ENCODE measurements at places on chromosomes 3 and 15. TPM values are rescaled to one million over a fixed set of nuclear protein-coding genes. Genes with fewer than 3 reads are reported as not detected.
A peak's percentile ranks its signal among the peaks of the same experiment; 100 is the strongest.

Gene GABRB3
- 6.9 TPM for total RNA-seq

DNA sequence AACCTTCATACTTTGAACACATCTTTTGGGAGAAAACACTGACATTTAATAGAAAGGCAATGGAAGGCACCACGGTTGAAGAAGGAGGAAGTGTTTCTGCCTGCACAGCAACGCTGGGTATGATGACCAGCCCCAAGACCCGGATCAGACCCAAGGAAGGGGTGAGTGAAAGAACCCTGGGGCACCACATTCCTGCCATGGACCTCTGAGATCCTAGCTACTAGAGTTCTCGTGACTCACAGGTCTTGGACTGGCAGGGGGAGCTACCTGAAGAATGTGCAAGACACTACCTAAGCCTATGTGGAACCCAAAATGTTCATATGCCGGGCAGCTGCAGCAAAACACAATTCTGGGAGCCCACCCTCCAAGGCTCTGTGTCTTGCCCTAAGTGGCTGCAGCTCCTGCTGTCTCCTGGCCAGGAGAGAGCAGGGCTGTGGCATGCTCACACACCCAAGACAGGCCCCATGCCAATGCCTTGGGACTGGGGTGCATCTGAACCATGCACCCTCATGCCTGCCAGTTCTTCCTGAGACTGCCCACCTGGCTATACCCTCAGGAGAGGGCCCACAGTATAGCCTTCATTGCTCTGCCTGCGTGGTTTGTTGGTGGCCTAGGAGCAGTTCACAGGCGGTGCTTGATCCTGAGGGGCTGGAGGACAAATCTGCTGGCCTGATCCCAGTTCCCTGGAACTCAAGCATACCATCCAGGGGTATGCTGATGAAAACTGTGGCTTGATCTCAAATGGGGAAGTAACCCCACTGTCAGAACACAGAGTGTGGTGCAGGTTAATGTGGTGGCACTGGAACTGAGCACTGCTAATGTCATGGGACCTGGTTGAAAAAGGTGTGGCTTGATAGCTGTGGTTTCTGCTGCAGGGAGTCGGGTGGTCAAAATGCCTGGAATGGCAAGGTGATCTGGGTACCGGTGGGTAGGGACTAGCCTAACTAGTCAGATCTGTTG, 353.3 kb upstream of the ARHGEF26 start:
- no peak for DNase-seq

- no peak for DNase-seq
Observed at GRCh38 chr3:186502138-186502948, 41.8 kb downstream of the CRYGS start.

DNA sequence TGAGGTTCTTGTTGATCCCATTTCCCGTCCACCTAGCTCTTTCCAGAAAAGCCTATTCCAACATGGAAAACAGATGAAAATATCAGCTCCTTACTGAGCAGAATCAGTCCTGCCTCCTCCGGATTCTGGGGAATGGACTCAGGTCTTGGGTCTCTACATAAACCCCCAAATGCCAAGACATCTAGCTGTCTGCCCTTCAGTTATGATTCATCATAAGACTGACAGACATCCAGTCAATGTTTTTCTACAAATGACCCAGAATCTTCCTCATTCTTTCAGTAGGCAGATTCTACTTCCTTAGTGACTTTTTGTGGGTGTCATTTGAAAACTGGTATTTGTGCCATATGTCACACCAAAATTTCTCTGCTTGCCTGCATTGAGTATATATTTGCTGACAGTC, 103.0 kb upstream of the TGFBR2 start:
- no peak for DNase-seq

DNA sequence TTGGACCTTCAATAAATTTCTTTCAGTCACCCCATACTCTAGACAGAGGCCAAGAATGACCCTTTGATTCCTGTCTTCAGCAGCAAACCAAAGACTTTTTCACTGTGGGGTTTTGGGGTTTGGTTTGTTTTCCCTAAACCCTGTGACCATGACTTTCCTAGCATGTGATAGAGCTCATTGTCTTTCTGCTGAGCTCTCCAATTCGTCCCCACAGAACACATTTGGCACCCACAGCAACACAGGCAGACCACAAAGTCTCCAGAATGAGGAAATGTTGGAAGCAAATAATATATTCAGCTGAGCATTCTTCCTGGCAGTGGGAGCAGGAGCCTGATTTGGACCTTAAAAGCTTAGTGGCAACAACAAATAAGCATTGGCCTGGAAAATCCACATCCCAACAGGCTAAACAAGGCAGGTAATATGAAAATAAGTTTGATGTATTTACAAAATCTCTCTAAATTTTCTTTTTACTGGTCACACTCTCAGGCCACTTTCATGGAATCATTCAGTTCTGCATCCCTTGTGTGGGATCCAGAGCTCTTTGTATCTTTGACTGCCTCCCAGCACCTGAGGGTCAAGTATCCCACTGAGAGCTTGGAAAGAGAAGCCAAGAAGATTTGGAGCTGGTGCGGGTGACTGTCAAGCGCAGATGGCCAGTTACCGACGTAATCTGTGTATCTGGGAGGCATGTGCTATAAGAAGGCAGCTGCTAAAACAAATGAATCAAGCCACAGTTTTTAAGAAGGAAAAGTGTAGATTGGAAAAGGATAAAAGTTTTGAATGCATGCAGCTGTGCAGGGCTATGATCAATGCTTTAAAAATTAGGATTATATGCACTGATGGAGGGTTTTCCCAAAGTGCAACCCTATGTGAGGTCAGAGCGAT, 36.5 kb upstream of the CPB1 start:
- no peak for DNase-seq

GRCh38 chr3:120492103-120492502, 41.3 kb upstream of the FSTL1 start:
- DNase-seq: no peak

DNA sequence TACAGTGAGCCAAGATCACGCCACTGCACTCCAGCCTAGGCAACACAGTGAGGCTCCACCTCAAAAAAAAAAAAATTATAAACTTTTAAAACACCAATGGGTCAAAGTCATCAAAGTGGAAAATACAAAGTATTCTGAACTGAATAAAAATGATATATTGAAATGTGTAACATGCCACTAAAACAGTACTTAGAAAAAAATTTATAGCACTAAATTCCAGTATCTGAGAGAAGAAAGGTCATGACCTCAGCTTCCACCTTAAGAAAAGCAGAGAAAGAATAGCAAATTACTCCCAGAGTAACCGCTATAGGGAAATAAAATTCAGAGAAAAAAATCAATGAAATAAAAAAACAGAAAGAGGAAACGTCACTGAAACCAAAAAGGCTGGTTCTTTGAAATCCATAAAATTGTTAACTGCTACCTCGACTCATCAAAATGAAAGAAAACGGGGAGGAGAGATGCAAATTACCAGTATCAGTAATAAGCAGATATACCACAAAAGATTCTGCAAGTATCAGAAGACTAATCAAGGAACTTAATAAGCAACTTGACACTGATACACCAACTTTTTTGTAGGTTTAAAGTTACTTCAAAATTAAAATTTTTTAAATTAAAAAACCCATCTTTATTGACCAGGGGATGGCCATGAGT, 20.8 kb downstream of the ATP13A3 start:
- no peak for DNase-seq

DNA sequence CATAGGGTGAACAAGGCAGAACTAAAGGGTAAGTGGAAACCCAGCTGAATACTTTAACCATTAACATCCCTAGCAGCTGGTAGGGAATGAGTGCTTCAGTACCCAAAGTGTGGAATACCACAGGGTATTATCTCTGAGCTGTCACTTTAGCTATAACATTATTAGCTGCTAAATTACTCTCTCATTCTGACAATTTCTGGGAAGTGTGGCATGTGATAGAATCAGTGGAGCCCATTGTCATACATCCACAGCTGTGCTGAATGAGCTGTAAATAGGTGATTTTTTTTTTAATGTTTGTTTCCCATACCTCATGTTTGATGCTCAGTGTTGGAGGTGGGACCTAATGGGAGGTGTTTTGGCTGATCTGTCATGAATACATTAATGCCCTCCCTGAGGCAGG, 894.3 kb downstream of the DIPK2A start:
- DNase-seq: no peak

DNA sequence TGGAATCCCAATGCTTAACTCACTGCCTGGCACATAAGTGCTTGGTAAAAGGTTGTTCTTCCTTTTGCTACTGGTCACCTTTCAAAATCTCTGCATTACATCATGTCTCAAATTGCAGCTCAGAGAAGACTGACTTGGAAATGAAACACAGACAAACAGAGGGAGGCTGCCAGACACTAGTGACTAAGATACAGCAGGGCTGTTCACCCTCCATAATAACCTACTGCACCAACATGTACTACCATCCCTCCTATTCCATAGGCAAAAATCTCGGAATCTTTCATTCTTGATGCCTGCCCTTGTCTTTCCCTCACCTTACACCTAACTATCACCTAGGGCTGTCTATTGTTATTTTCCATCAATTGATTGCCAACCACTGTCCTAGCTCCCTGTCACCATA, 502.3 kb upstream of the ADAMTS9 start:
- no peak for DNase-seq

DNA sequence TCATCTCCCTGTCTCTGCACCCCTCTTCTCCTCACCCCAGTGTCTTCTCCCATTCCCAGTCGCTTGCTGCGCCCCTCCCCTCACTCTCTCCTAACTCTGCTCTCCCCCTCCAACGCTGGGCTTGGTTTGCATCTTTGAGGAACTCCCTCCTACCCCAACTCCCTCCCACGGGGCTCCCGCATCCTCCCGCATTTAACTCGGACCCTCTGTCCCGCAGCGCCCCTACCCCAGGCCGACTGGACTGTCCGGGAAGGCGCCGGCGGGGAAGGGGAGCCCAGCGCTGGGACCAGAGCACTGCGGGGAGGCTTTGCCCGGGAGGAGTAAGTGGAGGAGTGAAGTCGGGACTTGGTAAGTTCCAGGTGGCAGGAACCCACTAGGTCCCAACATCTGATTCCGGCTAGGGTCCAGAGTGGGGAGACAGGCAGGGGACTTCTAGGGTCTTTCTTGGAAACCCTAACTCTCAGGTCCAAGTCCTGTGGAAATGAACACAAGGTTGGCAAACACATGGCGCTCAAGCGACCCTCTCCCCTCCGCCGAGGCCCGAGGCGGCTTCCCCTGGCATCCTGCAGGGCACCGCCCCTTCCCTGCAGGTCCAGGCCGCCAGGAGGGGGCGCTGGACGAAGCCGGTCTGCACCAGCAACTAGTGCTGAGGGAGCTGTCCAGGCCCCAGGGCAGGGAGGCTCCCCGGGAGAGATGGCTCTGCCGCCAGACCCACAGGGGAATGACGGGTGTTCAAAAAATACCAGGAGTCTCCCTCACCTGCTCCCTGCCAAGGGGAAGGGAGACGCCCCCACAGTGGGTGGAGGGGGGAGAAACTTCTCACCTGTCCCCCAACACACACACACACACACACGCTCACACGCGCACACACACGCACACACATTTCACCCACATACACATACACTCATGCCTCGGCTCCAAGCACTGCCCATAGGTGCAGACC, 53.2 kb downstream of the LHFPL4 start:
- peak; percentile 68 for DNase-seq

DNA sequence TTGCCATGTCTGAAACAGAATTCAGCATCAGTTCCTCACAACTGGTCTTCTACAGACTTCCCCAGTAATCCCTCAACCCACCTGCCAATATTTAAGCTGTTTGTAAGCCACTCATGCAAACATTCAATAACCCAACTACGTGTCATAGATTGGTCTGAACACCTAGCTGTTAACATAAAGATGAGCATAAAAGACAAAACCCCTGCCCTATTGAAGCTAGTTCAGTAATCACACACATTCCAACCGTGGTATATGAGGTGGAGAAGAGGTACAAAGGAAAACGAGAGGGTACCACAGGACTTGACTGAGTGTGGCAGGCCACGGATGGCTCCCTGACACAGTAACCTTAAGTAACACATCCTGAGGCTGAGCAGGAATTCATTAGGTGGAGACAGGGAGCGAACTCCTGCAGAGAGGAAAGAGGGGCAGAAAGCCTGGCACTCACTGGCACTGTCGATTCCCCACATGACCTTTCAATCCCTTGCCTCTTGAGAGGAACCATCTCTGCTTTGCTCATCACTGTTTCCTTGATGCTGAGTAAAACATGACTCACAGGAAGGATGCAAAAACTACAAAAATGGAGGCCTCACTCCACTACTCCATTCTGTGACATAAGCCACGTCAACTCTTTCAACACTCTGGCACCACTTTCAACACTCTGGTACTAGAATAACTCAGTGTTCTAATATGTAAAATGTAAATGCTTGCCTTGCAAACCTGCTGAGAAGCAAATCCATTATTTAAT, 31.3 kb downstream of the RPN1 start:
- no peak for DNase-seq

DNA sequence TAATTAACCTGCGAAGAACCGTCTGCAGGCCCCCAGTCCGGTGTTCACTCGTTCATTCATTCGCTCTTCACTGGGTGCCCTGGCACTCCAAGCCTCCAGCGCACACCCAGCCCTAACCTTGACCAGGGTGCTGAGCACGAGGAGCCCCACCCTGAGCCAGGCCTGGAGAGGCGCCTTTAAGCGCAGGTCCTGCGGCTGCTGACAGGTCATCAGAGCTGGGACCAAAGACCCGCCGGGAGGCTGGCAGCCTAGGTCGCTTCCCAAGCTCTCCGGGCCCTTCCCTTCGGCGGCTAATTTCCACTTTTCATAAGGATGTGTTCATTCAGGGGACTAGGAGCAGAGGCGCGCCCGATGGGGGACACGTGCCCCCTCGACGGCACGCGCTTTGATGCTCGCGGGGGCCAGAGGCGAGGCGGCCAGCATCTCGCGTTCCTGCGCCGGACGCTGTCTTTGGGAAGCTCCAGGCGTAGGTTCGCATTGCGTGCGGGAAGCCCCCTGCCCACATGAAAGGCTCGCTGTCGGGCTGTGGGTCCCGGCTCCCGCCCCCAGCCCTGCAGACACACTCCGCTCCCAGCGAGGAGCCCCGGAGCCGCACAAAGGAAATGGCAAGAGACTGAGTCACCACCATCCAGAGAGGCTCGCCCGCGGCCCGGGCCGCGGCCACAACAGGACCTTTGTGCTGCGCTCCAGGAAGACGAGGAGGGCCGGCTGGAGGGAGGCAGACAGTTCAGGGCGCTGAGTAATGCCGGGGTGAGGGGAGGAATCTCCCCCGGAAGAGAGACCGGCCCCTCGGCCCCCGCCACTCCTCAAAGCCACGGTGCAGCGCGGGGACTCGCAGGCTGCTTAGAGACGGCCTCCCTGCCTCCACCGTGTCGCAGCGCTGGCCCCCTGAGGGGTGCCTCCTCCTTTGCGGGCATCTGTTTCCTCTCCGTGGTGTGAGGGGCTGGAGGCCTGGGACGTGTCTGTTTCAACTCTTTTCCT, 266.4 kb upstream of the HES1 start:
- no peak for DNase-seq

GRCh38 chr3:185207481-185207880, 46.4 kb downstream of the EHHADH start:
- DNase-seq: no peak

- no peak for DNase-seq
Observed at GRCh38 chr3:134598763-134599545, 51.9 kb downstream of the KY start.

GRCh38 chr3:136070953-136071949, 105.7 kb downstream of the PPP2R3A start:
- no peak for DNase-seq

- no peak for DNase-seq
Observed at GRCh38 chr15:83092309-83092976, 15.0 kb upstream of the TM6SF1 start.

GRCh38 chr15:99435113-99435695, 130.6 kb upstream of the MEF2A start:
- DNase-seq: peak; percentile 61

- no peak for DNase-seq
Observed at GRCh38 chr15:94042180-94042928, 189.0 kb upstream of the MCTP2 start.

Data from kidney (tissue), 22 donors.